ENCODE measurements at places on chromosomes 2 and 18.

DNA sequence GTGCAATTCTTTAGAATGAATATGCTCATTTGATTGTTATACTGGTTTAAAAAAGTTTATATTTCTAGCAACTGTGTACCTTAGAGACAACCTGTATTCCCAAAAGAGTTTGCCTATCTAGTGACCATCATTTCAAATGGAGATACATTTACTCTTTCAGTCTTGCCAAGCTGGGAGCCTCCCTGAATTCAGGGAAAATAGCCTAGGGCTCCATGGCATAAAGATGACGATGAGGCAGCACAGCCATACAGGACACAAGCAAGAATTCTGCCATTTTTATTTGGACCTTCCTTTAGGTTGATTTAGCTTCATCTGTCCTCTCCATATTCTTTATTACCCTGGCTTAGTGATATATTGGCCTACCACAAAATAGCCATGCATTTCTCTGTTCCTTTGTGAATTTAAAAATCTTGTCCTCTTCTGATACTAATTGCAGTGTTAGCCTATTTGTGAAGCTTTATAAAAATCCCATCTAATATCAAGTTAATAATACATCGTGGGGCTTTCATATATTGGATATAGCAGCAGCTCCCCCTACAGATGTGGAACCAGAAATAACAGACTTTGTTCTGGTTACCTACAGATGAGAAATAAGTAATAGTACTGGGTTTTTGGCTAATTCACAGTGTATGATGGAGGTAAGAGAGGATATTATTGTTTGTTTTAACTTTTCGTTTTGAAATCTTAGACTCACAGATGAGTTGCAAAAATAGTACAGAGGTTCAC is 1661.9 kb upstream of the PIK3C3 start:
- no peak for DNase-seq

DNA sequence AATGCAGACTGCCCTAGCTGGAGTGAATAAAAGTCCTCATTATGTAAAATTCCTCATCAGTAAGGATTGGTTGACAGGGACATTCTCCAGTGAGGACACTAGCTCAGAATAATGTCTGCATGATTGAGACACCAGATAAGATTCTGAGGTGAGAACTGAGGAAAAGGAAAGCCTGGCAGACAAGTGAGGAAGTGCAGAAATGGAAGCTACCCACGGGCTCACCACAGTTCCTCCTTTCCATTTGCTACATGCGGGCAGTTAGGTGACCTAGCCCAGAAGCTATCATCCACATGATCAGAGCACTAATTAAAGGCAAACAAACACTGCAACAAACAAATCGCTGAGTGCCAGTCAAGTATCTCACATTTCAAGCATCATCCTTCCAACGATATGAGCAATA is 27.7 kb downstream of the NETO1 start:
- DNase-seq, result no peak

GRCh38 chr2:84991404-84992160 is 20.6 kb downstream of the KCMF1 start:
- DNase-seq, result no peak

DNA sequence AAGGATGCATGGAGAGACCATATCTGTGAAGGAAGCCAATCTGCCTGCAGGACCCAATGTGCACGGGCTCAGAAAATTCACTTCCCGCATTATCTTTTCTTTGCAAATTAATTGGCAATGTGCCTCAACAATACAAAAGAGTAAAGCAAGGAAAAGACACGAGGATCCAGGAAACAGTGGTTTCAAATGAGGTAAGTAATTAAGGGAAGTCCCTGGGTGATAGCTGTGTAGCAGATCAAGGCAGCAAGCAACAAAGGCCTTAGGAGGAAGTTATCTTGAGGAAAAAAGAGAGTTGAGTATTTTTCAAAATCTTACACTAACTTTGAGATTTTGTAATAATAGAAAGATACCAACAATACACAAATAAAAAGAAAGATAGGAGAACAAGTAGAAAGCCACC is 44.3 kb upstream of the TGIF1 start:
- no peak for DNase-seq

DNA sequence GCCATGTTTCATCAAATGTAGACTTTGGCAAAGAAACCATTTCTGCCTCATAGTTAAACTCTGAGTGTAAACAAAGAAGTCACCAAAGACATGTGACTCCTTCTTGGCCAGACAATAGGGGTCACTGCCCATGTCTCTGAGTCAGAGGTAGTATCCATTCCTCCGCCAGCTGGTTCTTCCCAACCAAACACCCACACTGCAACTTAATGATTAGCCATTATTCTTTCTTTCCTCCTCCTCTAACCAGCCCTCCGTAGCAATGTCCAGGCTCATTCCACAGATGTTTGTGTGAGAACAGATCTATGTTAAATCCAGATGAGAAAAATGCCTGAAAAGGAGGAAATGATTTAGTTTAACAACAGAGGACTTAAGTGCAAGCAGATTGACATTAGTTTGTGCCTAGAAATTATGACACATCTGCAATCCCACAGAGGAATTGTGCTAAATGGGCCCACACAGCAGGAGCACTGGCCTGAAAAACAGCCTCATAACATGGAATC is 127.9 kb upstream of the SH3BP4 start:
- no peak for DNase-seq

DNA sequence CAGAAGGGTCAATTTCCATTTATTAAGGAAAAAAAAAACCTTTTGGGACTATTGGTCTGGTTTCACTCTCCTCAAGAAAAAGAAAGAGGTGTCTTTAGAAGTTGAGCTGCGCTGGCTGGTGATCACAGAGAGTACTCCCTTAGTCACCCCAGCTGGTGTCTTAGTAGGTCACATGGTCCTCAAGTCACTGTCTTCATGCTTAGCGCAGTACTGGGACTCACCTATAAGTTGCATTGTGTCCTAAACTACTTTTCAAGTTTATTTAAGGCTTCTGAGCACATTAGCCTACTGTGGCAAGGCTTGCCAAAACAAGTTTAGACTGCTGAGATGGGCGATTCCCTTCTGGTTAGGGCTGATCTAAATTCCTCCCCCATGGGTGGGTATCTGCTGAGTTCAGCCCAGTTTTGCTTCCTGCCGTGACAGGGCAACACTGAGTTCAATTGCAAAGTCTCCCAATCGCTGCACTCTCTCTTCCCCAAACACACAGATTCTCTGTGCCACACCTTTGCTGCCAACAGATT is 824.9 kb upstream of the CRIM1 start:
- DNase-seq, result no peak

- no peak for DNase-seq
These were observed 215.4 kb upstream of the ITGA4 start for GRCh38 chr2:181241797-181242196.

DNA sequence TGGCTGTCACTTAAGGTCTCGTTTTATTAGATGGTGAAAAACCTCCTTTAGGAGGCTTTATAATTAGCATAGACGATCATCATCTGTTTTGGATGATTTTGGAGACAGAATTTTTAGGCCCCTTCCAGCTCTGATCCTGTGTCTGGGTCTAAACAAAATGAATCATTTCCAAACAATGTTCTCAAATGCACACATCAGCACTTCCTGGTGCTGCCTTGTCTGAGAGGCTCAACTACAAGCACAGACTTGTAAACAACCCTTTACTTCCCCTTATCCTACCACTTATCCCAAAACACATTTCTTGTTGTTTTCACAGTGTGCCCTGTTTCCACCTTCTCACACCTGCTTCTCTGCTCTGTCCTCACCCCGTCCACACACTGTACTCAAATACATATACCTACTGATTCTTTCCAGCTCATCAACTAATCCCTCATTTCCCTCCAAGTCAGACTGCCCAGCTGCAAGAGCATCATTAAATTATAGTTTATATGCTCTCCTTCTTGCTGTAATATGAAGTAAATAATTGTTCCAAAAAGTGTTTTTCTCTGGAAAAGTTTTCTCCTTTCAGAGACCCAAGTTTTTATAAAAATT is 71.2 kb upstream of the COL3A1 start:
- DNase-seq, result no peak

- no peak for DNase-seq
These were observed 4.1 kb downstream of the PDCD1 start for GRCh38 chr2:241854342-241855244.

DNA sequence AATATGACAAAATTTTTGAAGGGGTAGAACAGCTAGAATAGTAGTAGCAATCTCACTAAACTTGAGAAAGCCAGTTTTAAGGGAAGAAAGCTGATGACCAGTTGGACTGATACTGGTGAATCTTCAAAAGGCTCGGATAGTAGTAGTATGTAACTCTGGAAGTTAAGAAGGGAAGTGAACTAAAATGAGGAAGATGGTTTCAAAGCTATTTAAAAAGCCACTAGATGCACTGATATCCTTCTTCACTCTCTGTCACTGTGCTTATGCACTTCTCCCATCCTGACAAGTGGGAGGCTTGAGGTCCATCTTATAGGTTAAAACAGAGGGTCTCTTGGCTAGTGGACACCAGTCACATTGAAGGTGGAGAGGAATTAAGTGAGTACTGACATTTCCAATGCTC is 141.1 kb downstream of the NCOA1 start:
- DNase-seq, result no peak

DNA sequence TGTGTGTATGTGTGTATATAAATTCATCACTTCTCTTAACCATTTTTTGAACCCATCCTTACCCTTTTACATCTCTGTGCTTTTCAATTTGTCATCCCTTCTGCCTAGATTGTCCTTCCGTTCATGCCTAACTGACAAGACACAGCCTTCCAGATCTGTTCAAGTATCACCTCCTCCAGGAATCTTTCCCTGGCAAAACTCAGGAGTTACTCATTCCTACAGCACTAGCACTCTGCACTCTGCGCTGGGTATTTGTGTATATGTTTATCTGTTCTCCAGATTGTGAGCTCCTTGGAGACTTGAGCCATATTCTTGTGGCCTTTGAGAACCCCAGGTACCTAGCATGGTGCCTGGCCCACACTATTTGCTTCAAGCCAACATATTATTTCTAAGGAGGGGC is 26.8 kb upstream of the ASXL2 start:
- DNase-seq, result no peak

- no peak for DNase-seq
These were observed 9.0 kb upstream of the CREG2 start for GRCh38 chr2:101396316-101396717.

DNA sequence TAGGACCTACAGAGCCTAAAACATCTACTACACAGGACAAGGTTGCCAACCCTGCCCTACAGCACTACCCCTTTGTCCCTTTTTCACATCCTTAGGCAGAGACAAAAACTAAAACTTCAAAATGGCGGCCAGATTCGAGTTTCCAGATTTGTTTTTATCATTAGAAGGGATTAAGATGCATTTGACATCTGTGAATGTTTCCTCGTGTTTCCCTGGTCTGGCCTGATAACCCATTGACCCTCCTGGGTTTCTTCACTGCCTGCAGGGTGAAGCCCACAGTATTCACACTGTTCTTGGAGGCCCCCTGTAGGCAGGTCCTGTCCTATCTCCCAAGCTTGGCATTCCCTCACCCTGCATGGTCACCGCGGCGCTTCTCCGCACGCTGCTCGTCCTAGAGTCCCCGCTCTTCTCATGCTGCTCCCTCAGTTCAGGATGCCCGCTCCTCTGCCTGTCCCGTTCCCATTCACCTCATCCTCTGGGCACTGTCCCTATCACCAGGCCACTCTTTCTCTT is 67.6 kb downstream of the TPGS2 start:
- DNase-seq, result no peak

DNA sequence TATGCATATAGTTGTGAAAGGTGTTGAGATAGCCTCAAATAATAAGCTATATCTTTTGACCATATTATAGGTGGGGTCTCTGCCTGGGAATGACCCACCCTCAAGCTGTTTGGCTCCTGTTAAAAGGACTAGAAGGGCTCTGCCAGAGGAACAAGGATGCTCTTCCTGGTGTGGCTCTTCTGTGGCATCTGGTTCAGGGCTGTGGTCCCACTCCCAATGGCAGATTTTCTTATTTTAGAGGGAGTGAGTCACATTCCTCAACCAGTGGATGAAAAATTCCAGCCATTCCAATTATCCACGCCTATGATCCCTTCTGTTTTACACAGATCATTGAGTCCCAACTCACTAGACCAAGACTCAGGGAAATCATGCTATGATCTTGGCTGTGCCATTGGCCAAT is 119.9 kb downstream of the PARD3B start:
- DNase-seq, result no peak

DNA sequence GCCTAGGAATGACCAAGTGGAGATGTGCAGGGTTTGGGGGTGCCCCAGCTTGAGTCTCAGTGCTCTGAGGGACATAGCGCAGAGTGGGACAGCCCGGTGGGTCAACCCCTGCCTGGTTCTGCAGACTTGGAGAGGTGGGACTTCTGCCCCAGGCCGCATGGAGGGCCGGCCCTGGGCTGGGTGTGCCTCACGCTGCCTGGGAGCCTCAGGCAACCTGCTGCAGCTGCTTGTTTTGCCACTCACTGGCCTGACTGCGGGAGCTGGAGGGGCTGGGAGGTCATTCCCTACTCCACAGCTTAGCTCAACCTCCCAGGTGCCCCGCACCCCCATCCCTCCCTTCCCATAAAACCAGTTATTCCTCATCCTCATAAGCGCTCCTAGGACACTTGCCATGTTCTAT is 33.1 kb downstream of the ODC1 start:
- DNase-seq, result no peak

DNA sequence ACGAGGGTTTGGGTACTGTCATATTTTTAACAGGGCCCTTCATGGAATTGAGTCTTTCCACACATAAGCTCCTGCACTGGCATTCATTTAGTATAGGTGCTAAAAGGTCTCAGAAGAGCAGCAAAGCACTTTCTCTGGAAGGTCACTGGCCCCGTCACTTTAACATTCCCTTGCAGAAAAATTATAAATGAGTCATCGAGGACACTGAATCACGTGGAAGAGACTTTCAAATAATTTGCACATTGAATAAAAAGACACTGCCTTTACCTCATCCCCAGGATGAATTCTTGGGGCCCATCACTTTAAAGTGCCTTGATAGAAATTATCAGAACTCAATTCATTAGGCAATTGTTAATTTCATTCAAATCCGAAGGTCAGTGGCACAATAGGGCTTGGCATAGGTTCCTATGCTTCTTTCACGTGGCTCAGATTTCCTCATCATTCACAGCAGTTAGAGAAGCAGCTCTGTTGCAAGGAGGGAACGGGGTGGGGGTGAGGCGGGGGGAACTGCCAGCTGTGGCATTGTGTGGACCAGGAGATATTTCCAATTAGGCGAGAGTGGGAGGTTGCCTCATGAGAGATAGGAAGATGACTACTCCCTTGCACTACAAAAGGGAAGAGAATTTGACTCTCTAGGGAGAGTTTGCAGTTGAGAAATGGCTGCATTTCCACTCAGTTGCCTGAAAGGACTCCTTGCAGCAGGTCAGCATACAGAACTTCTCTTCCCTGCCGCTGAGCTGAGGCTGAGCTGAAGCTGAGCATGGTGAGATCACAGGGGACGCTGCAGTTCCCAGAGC is 86.3 kb upstream of the NPAS2 start:
- DNase-seq, result no peak

DNA sequence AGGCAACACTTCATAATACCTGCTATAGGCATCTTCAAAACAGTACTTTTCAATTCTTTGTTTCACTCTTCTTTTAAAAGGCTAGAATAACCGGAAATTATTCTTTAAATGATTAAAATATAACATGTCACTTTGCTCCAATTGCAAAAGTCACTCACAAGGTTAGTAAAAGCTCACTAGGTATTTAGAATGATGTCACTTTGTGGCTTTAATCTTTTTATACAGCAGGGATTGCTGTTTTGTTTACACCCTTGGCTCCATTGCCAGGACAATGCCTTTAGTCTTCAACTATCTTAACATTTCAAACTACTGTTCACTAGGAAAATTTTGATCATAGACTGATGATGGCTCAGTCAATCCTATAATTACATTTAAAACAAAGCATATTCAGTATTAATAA is 157.1 kb downstream of the BAZ2B start:
- DNase-seq, result no peak

All from D721Med (cell line).